ENCODE measurements at places on chromosomes 13 and 19. TPM values are rescaled to one million over a fixed set of nuclear protein-coding genes. Genes with fewer than 3 reads are reported as not detected.

DNA sequence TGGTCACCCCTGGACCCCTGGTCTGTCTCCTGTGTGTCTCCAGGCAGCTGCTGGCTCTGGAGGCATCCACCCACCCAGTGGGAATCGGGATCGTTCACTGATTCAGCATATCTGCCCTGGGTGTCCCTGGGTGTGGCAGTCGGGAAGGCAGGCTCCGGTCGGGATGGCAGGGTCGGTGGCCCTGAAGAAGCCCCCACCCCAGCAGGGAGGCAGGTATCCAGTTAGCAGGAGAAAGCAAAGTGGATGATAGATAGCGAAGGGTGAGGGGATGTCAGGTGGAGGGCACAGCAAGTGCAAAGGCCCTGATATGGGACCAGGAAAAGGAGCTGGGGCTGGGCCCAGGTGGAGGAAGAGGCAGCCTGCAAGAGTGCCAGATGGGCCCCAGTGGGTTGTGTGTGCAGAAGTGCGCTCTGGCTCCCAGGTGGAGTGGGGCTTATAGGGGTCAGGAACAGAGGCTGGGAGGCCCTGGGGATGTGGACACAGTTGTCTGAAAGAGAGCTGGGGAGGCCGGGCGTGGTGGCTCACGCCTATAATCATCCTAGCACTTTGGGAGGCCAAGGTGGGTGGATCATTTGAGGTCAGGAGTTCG lies 2.3 kb downstream of the SSBP4 start:
- DNase-seq, result no peak

- DNase-seq, result no peak
These were observed 25.5 kb downstream of the RANBP3 start for GRCh38 chr19:5952193-5953029.

GPR18 gene
- not detected for total RNA-seq

UBE2M gene
- 36.8 TPM for total RNA-seq

DNA sequence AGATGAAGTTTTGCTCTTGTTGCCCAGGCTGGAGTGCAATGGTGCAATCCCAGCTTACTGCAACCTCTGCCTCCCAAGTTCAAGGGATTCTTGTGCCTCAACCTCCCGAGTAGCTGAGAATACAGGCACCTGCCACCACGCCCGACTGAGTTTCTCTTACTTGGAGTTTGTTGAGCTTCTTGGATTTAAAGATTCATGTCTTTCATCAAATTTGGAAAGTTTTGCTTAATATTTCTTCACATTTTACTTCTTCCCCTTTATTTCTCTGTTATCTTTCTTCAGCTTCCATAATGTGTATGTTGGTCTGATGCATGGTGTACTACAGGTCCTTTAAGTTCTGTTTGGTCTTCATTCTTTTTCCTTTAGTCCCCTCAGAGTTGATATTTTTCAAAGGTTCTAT lies 8.9 kb upstream of the ZNF560 start:
- DNase-seq, result no peak

GRCh38 chr13:73608711-73609485 lies 525.3 kb downstream of the KLF12 start:
- DNase-seq, result no peak

TMEM59L gene
- total RNA-seq, result 2.2 TPM

DNA sequence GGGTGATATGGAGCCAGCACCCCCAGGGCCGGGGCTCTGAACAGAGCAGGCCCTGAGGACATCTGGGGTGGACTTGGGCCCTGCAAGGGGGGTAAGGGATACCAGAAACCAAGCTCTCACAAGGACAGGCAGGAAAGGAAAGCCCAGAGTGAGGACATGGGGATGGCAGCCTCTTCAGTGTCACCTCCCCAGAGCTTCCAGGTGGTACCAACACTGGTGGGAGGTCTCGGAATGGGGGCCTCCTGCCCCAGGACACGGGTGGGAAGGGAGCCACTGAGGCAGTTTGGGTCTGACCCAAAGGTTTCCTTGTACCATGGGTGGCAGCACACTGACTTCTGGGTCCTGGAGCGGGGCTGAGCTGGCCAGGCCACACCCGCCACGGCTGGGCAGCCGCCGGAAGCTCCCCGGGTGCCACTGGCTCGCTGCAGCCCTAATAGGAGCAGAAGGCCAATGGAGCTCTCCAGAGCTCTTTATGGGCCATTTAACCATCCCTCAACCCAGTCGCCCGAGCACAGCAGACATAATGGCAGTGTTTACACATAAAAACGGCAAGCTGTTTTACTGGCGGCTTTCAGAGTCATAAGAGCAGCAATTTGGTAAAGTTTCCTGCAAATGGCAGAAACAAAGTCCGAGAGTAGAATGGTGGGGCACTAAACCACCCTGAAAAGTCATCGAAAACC lies 59.3 kb downstream of the PEPD start:
- no peak for DNase-seq

DNA sequence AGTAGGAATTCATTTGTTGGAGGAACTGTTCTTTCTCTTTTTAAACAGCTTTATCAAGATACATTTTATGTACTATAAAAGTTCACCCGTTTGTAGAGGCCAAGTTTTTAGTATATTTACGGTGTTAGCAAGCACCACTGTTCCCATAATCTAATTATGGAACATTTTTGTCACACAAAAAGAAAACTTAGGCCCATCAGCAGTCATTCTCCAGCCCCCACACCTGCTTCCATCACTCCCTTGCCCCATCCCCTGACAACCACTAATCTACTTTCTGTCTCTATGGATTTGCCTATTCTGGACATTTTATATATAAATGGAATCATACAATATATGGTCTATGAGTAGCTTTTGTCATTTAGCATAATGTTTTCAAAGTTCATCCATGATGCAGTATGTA lies 465.0 kb downstream of the DCT start:
- DNase-seq, result no peak

GRCh38 chr13:41905600-41906254 lies 55.2 kb downstream of the VWA8 start:
- peak; percentile 66 for DNase-seq

DNA sequence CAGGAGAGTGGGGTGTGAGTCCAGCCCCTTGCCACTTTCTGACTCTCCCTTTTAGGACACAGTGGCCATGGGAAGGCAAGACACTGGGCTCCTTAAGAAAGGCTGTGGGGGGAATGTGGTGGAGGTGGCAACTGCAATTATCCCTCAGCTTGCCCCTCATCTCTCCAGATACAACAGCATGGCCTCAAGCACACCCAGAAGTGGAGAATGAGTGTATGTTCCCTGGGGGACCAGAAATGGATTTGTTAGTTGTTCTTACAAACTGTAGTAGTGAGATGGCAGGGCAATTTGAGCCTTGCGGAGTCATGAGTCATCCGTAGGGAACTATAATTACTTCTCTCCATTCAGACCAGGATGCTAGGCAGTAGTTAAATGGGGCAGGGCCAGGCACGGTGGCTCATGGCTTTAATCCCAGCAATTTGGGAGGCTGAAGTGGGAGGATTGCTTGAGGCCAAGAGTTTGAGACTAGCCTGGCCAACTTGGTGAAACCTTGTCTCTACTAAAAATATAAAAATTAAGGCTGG lies 25.6 kb upstream of the CXCL17 start:
- peak; percentile 66 for DNase-seq

CABP5 gene
- not detected for total RNA-seq

NKPD1 gene
- 0.25 TPM for total RNA-seq

OVOL3 gene
- not detected for total RNA-seq

Measured in fibroblast of the aortic adventitia (primary cell).